Cerebellar nuclear complex (tissue), 1 donor: ENCODE measurements at places on chromosomes 16 and 17.

DNA sequence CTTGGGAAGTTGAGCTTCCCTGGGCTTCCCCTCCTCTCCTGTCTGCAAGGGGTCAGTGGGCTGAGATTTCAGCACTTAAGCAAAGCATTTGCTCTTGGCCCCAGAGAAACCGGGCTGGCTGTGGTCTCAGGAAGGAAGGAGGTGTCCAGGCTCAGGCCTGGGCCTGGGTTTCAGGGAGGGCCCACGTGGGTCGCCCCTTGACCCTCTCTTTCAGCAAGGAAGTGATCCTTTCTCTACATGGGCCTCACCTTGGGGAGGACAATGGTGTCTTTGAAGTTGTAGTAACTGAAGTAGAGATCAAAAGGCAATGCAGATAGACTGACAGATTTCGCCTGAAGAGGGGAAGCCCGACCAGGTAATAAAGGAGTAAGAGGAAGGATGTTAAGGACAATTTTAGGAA, 2.7 kb downstream of the NOD2 start:
- no peak for DNase-seq

DNA sequence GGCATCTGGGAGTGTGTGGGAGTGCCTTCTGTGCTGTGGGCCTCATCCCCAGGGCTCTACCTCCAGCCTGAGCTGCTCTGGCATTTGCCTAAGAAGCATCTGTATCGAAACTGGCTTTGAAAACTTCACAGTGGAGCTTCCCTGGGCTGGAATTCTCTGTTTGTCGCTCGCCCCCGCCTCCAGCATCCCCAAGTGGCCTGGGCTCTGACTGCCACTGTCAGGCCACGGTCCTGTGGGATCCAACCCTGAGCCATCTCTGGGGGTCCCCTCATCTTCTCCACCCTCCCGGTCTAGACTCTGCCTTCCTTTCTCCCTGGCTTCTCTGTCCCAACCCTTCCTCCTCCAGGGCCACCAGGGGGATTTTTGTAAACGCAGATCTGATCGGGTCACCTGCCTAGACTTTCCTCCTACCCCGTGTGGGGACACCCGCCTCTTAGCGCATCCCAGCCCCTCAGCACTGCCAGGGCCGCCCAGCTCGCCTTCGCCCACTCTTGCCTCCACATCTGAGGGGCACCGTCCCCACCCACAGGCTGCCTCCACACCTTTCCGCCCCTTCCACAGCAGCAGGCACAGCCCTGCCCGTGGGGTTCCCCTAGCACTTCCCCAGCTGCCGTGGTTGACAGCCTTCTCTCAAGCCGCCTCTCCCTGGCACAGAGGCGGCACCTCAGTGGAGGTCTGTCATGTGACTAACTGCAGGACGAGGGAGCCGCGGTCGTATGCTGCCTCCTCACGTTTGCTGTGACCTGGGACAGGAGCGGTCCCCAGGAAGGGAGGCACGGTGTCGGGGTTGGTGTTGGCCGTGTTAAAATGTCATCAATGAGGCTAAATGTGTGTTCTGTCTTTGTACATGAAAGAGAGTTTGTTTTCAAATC, 12.0 kb downstream of the TBC1D24 start:
- peak; percentile 59 for DNase-seq

DNA sequence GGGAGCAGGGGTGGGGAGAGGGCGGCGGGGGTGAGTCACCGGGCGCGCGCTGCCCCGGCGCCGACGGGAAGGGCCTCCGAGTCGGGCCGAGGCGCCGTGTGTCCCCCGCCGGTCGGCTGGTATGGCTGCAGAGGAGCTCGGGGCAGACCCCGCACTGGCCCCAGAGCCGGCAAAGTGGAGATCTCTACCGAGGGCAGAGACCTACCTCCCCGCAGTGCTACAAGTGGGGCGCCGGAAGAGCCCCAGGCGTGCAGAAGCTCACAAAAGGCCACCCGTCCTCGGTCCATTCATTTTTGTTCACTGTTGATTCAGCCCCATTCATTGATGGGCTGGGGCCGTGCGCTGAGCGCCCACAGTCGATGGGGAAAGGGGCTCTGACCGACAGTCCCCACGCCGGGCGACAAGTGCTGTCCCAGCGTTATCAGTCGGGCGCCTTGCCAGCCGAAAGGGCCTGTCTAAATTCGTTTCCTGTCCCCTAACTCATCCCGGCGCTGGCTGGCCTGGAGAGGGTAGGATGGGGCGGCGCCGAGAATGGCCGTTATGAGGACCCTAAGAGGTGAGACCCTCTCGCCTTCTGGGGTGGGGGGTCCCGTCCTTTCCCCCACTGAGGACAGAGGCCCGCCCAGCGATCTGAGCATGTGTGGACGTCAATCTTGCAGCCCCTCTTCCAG, 709 bp upstream of the ENO3 start:
- no peak for DNase-seq

GRCh38 chr16:11297492-11298142, 16.5 kb upstream of the PRM1 start:
- no peak for DNase-seq

DNA sequence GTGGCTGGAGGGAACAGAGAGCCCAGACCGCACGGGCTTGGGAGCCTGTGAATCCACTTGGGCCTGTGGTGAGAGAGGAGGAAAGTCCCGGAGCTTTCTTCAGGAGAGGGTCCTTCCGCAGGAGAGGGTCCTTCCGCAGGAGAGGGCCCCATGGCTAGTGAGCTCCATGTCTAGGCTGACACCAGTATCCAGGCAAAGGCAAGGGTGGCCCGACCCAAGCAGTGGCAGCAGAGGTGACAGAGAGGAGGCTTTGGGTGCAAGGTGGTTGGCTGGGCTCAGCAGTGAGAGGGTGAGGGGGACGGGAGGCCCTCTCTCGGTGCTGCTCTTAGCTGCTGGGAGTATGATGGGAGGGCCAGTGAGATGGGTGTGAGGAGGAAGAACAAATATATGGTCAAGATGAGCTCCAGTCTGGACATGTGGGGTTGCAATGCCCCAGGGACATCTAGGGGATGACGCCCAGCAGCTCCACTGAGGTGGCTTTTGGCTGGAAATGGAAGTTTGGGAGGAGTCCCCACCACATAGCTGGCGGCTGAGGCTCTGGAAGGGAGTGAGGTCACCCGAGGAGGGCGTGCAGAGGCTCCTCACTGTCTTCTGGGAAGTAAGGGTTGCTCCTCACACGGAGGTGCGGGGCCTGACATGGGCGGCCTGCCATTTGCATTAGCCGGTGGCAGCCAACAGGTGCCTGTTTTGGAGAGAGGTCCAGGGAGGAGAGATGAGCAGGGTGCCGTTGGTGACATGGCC, 2.3 kb upstream of the HSD3B7 start:
- DNase-seq = no peak

DNA sequence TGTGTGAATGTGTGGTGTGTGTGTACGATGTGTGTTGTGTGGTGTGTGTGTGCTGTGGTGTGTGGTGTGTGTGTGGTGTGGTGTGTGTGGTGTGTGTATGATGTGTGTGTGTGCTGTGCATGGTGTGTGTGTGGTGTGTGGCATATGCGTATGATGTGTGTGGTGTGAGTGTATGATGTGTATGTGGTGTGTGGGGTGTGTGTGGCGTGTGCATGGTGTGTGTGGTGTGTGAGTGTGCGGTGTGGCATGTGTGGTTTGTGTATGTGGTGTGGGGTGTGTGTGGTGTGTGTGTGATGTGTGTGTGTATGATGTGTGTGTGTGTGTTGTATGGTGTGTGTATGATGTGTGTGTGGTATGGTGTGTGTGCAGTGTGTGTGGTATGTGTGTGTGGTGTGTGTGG, 50.5 kb upstream of the MPHOSPH6 start:
- DNase-seq = no peak

DNA sequence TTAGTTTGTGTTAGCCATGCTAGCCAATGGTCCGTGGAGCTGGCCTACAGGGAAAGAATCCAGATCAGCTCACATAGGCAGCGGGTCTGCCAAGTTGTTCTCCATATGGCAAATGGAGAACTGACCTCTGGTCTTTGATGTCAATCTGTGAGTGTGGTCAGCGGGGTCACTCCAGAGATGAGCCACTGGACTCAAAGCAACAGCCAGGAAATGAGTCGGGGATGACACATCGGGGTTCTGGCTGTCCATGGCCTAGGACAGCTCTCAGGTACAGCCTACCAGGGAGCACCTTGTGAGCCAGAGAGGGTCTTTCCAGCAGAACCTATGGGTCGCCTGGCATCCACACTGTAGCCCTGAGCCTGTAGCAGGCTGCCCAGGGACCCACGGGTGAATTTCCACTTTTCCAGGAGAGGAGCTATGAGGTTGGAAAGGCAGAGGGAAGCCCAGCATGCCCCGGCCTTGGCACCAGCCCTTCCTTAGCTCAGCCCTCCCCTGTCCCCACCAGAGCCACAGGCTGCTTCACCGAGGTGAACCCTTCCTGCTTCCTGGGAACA, 203.0 kb upstream of the TNRC6C start:
- no peak for DNase-seq

GRCh38 chr16:576197-576822, 6.5 kb downstream of the PIGQ start:
- no peak for DNase-seq

DNA sequence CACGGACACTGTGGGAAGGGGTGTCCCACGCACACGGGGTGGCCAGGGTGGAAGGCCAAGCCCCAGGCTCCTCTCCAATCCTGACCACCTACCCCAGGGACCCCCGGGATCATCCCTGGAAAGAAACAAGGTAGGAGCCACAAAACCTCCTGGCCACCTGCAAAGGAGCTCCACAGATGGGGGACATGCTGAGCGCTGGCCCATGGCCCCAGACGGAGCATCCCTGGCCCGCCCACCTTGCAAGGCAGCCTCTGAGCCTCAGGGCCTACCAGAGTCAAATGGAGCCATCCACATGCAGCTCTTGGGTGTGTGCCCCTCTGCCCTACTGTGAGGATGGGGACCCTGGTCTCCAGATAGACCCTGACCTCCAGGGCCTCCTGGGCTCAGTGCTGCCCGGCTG, 16.3 kb downstream of the SLC38A10 start:
- DNase-seq = no peak

DNA sequence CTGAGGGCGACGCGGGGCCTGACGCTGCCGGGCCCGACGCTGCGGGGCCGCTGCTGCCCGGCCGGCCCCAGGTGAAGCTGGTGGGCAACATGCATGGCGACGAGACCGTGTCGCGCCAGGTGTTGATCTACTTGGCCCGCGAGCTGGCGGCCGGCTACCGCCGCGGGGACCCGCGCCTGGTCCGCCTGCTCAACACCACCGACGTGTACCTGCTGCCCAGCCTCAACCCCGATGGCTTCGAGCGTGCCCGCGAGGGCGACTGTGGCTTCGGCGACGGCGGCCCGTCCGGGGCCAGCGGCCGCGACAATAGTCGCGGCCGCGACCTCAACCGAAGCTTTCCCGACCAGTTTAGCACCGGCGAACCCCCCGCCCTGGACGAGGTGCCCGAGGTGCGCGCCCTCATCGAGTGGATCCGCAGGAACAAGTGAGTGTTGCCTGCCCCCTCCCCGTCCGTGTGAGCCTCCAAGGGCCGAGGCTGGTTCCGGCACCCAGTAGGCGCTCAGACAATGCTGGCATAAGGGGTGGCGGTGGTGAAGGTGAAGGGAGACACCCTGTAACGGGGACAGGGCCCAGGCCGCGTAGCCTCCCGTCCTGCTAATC, 676 bp downstream of the CPD start:
- no peak for DNase-seq

- DNase-seq = no peak
These were observed 10.2 kb upstream of the KRT20 start for GRCh38 chr17:40895106-40895730.

DNA sequence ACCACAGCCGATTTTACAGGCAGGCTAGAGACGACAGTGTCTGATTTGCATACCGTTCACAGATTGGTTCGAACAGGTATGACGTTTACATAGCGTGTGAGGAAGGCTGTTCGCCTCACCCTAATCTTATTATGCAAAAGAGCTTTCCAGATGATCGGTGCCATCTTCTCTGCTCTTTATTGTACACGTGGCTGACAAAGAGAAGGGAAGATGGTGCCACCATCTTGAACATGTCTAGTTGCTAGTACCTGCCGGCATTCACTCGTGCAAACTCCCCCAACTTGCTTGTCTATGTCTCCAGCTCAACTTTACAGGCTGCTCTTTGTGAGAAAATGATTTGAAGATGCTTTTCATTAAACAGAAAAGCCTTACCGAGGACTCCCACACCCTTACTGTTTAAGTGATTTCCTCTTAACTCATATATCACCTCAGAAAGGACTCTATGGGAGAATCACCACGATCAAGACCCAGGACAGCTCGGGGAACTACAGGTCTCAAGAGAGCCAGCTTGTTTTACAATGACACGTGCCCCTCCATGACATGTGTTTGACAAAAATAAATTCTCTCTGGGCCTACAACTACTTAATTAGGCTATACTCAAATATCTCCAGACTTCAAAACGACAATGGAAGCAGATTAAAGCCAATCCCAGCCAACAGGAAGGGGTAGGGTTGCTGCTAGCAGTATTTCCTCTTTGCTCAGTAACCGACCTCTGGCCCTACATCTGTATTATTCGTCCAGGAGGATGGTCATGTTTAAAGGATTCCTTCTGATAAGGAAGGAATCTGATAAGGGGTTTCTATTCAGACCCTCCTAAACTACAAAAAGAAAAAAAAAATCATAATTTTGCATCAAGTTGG, 480.6 kb downstream of the TMEM114 start:
- no peak for DNase-seq

DNA sequence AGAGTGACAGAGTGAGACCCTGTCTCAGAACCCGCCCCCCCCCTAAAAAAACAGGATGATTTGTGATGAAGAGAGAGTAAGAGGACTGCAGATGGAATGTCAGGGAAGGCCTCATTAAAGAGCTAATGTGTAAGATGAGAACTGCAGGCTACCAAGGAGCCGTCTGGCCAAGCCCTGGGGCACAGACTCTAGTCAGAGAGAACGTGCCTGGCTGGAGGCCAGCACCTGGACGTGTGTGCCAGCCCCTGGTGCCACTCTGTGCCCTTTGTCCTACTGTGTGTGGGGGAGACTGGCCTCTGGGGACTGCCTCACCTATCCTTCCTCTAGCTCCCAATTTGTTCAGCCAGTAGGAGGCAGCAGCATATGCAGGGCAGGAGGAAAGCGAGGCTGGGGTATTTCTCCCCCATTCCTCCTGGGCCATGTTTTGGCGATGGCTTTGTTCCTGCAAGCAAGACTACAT, 37.1 kb downstream of the KNOP1 start:
- no peak for DNase-seq

- no peak for DNase-seq
These were observed 10.8 kb upstream of the P2RX1 start for GRCh38 chr17:3926860-3927627.

DNA sequence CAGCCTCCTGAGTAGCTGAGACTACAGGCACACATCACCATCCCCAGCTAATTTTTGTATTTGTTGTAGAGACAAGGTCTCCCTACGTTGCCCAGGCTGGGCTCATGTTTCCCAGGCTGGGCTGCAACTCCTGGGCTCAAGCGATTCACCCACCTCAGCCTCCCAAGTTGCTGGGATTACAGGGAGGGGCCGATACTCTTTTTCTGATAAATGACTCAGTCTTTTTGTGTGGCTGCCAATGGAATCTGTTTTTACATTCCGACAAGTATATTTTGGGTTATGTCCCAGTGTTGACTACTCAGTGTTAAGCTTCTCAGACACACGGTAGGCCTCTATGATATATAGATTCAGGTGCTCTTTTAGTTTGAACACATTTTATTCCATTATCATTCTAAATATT, 58.1 kb downstream of the SLFN11 start:
- no peak for DNase-seq
